ENCODE measurements at places on chromosomes 1 and 21.

DNA sequence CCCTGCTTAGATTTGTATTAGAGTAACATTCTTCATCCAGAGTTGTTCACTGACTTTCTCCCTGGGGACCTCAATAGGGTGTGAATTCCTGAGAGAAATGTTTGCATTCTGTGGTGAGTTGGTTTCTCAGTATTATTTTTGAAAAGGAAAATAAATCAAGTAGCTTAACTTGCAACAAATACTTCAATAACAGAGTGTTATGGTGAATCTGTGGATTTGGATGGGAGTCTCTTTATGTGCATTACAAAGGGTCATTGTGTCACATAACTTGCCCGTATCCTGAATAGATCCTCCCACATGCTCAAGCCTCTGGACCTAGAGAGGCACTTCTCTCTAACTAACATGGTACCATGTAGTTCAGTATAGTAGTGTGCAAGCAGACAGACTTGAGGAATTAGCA, 68.4 kb upstream of the IPO9 start:
- H3K27me3 ChIP-seq: no peaks in the 10 kb centered on the region
- H3K36me3 ChIP-seq: no peaks in the 10 kb centered on the region
- H3K4me1 ChIP-seq: peaks cover 13% of the 10 kb centered on the region
- no peak for DNase-seq

GRCh38 chr1:163173121-163173520, 29.6 kb downstream of the RGS5 start:
- no peaks in the 10 kb centered on the region for H3K36me3 ChIP-seq
- no peaks in the 10 kb centered on the region for H3K27me3 ChIP-seq
- H3K4me3 ChIP-seq: no peak overlapping the region

DNA sequence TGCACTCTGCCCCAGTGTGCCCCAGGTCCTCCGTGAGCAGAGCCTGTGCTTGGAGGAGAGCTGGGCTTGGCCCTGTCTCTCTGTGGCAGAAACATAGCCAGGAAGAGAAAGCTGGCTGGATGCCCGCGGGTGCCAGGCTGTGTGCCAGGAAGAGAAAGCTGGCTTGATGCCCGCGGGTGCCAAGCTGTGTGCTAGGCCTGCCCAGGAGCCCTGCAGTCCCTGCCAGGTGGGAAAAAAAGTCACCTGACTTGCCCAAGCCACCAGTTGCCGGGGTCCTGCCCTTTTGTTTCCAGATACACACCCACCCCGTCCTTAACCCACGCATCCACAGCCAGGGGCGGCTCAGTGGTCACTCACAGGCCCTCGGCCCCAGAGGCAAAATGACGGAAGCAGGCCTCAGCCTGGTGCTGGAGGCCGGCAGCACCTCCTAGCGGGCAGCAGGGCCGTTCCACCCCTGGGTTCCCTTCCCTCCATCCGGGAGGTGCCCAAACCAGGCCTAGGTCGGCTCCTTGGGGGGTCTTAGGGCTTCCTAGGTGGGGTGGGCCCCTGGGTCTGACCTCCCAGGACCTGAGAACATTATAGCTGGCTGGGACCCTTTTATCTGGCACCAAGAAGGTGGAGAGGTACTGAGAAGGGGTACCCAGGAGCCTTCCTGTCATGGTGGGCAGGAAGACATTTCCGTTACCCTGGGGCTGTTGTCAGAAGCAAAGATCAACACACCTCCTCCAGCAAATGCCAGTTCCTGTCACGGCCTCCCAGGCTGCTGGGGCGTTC, 9.1 kb downstream of the ITGB2 start:
- peak; percentile 71 for DNase-seq
- no peak overlapping the region for H3K4me3 ChIP-seq
- H3K36me3 ChIP-seq: no peaks in the 10 kb centered on the region
- no peak overlapping the region for H3K27ac ChIP-seq
- no peaks in the 10 kb centered on the region for H3K27me3 ChIP-seq

DNA sequence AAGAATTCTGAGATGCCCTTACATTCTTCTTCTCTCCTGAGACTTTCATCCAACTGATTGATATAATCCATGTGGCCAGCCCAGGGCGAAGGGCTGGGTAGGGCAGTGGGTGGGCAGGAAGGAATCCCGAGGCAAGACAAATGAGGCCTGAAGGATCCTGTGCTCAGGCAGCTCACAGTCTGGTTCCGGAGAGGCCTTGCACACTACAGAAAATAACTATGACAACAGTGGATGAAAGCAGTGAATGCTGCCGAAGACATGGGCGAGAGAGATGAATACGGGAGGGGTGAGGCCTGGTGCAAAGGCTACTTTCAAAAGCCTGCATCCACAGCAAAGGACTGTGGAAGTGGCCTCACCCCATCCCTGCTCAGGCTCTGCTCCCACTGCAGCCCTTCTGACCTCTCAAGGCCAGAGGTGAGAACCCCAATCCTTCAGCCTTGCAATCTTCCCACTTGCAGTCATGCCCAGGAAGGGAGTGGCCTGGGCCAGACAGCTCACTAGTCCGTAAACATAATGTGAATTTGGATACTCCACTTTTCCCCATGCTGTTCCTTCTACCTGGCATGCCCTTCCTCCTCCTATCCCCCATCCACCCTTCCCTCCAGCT, 183.7 kb upstream of the EDN2 start:
- no peak for DNase-seq
- no peak overlapping the region for H3K4me3 ChIP-seq
- H3K4me1 ChIP-seq: no peaks in the 10 kb centered on the region
- H3K36me3 ChIP-seq: no peaks in the 10 kb centered on the region
- H3K27ac ChIP-seq: no peak overlapping the region

- H3K4me3 ChIP-seq: no peak overlapping the region
- no peaks in the 10 kb centered on the region for H3K36me3 ChIP-seq
- H3K27ac ChIP-seq: no peak overlapping the region
- H3K4me1 ChIP-seq: no peaks in the 10 kb centered on the region
- no peak for DNase-seq
Measured at GRCh38 chr1:160375788-160376524, 9.1 kb downstream of the NHLH1 start.

DNA sequence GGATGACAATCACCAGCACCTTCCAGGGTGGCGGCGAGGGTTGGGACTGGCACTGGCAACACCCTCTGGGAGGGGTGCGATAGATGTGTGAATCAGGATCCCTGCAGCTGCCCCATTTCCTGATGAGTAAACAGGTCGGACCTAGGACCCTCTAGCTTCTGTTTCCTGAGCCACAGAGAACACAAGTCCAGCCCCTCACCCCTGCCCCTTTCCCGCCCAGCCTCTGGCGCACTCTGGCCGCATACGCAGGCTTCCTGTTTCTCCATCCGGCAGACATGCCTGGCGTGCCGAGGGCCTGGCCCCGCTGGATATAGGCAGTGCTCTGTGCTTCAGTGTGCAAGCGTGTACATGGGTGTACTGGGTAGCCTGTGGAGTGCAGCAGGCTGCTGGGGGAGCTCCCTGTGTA, 4.6 kb downstream of the PEAR1 start:
- H3K4me3 ChIP-seq: no peak overlapping the region
- peak overlapping the region; percentile 95 for H3K27ac ChIP-seq
- H3K27me3 ChIP-seq: no peaks in the 10 kb centered on the region

DNA sequence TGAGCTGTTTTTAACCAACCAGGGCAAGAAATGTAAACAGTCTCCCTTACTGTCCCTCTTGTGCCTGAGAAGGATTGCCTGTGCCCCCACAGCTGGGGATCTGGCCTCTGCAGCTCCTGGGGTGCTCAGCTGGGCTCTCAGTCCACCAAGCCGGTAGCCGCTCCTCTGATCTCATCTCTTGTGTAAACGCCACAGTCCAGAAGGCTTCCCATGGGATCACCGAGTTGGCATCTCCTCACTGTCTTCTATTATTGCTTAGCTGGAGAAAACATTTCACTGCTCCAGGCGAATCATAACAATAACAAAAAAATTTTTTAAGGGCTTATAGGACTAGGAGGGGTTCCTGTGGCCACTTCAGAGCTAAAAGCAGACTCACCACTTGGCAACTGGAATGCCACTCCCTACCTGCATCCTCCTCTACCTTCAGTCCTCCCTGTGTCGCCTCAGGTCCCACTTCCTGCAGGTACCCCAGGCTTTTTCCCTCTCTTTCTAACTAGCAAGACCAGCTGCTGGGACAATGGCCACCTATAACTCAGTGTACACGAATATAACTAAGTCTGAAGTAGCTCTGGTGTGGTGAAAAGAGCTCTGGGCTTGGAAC, 75.8 kb downstream of the ATP1A1 start:
- no peak overlapping the region for H3K27ac ChIP-seq
- H3K4me1 ChIP-seq: no peaks in the 10 kb centered on the region
- no peak overlapping the region for H3K4me3 ChIP-seq
- no peaks in the 10 kb centered on the region for H3K36me3 ChIP-seq

DNA sequence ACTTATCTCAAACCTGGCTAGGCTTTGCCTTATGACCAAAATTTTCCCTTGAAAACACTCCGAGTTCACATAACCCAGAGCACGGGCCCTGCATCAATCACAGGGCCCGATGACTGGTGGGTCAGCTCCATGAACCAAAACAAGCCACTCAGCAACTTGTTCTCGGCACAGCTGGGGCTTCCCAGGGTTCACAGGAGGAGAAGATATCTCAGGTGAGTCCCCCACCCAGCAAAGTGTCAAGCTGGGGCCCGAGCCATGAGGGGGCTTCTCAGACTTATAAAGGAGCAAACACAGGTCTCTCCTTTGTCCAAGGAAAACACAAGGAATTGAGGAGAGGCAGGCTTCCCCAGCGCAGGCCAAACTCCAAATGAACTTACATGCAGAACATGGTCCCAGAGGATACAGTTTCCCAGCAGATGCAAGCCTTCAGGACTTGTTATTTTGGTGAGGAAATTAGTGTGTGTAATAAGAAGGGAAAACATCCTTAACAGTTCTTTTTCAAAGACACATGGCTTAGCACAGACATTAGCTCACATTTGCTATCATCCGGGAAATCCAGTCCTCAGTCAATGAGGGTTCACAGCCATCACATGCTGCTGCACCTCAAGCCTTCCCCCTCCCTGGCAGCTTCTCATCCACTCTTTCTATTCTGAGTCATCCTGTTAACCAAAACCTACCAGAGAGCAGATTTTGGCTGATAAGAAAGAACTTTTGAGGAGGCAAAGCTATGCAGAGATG, 98.1 kb upstream of the NFIA start:
- no peaks in the 10 kb centered on the region for H3K36me3 ChIP-seq
- H3K27me3 ChIP-seq: no peaks in the 10 kb centered on the region
- peak; percentile 92 for DNase-seq
- peaks cover 15% of the 10 kb centered on the region for H3K4me1 ChIP-seq

- H3K4me1 ChIP-seq: peaks cover 21% of the 10 kb centered on the region
- peaks cover 29% of the 10 kb centered on the region for H3K36me3 ChIP-seq
- H3K27me3 ChIP-seq: no peaks in the 10 kb centered on the region
- no peak overlapping the region for H3K4me3 ChIP-seq
- peak; percentile 39 for DNase-seq
- H3K27ac ChIP-seq: peak overlapping the region; percentile 13
Measured at GRCh38 chr1:55127827-55128343, 87.3 kb downstream of the USP24 start.

DNA sequence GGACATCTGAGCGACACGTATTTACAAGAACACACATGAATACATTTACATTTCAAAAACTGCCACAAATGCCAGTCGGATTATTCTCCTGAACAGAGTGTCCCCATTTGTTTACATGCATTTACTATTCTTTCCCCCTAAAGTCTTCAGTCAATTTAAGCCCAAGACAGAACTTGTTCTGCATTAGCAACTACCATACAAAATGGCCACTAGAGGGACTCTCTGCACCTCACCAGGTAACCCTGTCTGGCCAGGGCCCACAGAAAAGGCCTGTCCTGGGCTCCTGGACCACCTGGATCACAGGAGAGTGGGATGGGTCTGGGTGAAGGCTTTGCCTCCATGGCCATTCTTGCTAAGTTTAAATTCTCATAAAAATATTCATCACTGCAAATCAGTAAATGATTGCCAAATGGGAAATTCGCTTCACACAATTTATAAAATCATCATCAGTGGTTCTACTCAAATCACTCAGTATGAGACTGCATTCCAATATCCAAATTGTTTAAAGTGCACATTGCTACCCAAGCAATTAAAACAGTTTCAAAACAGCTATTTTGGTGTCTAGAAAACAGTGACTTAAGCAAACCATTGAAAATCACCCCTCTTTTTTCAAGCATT, 12.5 kb upstream of the GUCA2A start:
- DNase-seq: peak; percentile 66
- H3K27ac ChIP-seq: peak overlapping the region; percentile 20
- H3K4me3 ChIP-seq: no peak overlapping the region
- peaks cover 17% of the 10 kb centered on the region for H3K4me1 ChIP-seq
- no peaks in the 10 kb centered on the region for H3K36me3 ChIP-seq

DNA sequence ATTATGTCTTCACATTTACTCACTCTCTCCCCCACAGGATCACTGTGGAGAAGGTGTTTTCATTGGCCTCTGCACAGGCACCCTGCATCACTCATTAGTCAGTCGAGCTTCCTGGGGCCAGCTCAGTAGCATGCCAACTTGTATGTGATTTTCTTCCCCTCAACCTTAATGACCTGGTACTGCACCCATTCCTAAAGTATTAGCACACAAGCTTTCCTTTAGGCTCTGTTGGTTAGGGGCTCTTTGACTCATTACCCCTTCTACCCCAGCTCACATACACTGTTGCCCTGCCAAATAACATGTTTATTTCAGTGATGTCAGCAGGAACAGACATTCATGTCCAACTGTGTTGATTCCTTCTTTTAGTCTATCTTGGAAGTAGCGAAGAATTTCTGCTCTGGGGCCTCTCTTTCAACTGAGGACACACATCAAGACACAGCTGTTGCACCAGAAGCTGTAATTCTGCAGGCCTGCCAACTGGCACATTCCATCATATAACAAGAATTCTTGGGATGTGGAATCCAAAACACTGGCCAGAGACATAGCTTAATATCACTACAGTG, 603.5 kb upstream of the ADAMTS5 start:
- no peak overlapping the region for H3K4me3 ChIP-seq
- H3K27ac ChIP-seq: no peak overlapping the region
- peak; percentile 39 for DNase-seq
- H3K4me1 ChIP-seq: no peaks in the 10 kb centered on the region
- H3K36me3 ChIP-seq: no peaks in the 10 kb centered on the region
- H3K27me3 ChIP-seq: no peaks in the 10 kb centered on the region

- H3K27me3 ChIP-seq: peaks cover 21% of the 10 kb centered on the region
- no peaks in the 10 kb centered on the region for H3K36me3 ChIP-seq
- no peak overlapping the region for H3K27ac ChIP-seq
- no peak for DNase-seq
- no peak overlapping the region for H3K4me3 ChIP-seq
- no peaks in the 10 kb centered on the region for H3K4me1 ChIP-seq
Measured at GRCh38 chr1:10803971-10804820, 7.8 kb upstream of the CASZ1 start.

GRCh38 chr1:87329526-87330056, 911 bp downstream of the LMO4 start:
- H3K27ac ChIP-seq: peak overlapping the region; percentile 39
- H3K4me1 ChIP-seq: peaks cover 17% of the 10 kb centered on the region
- DNase-seq: peak; percentile 54
- no peaks in the 10 kb centered on the region for H3K27me3 ChIP-seq
- no peaks in the 10 kb centered on the region for H3K36me3 ChIP-seq

- no peaks in the 10 kb centered on the region for H3K4me1 ChIP-seq
- H3K36me3 ChIP-seq: no peaks in the 10 kb centered on the region
- no peak for DNase-seq
- no peaks in the 10 kb centered on the region for H3K27me3 ChIP-seq
Measured at GRCh38 chr1:219413536-219413935, 199.4 kb downstream of the ZC3H11B start.

Data from endothelial cell of umbilical vein (primary cell).